ENCODE measurements at places on chromosomes 3 and 15.

- no peak overlapping the region for H3K27ac ChIP-seq
- H3K4me1 ChIP-seq: peaks cover 24% of the 10 kb centered on the region
- H3K4me3 ChIP-seq: no peak overlapping the region
- H3K36me3 ChIP-seq: no peaks in the 10 kb centered on the region
- DNase-seq: no peak
These were observed 126.0 kb upstream of the IQSEC1 start for GRCh38 chr3:13199006-13199776.

DNA sequence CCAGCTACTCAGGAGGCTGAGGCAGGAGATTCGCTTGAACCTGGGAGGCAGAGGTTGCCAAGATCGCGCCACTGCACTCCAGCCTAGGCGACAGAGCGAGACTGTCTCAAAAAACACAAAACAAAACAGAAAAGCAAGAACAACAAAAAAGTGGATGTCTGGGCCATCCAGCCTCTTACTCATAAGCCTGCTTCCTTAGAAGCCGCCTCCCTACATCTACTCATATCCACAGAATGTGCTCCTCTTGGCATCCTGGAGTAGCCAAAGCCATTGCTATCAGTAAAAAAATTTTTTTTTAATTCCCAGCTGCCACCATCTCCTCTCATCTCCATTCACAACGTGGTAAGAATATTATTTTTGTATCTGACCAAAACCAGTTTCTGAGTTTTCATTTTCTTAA lies 10.8 kb downstream of the ZSCAN2 start:
- no peak overlapping the region for H3K27ac ChIP-seq
- no peak overlapping the region for H3K4me3 ChIP-seq
- H3K27me3 ChIP-seq: no peaks in the 10 kb centered on the region

GRCh38 chr3:187957165-187957581 lies 196.8 kb upstream of the LPP start:
- no peaks in the 10 kb centered on the region for H3K27me3 ChIP-seq
- no peak overlapping the region for H3K27ac ChIP-seq
- H3K36me3 ChIP-seq: no peaks in the 10 kb centered on the region
- peaks cover 35% of the 10 kb centered on the region for H3K4me1 ChIP-seq
- no peak for DNase-seq
- no peak overlapping the region for H3K4me3 ChIP-seq

GRCh38 chr15:70098461-70099166 lies 897 bp upstream of the TLE3 start:
- peak overlapping the region; percentile 52 for H3K4me3 ChIP-seq
- H3K4me1 ChIP-seq: peaks cover 48% of the 10 kb centered on the region
- peak; percentile 55 for DNase-seq
- H3K27ac ChIP-seq: peak overlapping the region; percentile 88
- no peaks in the 10 kb centered on the region for H3K27me3 ChIP-seq
- H3K36me3 ChIP-seq: peaks cover 2% of the 10 kb centered on the region

DNA sequence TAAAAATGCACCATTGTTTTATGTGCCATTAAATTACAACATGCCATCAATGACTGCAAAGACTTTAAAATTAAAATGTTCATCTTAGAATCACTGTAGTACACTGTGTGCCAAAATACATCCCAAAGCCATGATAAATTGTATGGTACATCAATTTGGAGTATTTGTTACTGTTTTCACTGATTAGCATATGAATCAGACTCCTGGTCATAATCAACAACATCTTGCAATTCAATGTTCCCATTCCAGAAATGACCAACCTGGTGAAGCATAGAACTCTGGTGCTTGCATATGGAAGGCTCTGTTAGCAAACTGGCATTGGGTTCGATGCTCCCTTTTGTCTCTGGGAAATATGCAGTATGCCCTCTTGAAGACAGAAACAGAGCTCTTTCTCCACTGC lies 22.5 kb downstream of the LYSMD2 start:
- no peak for DNase-seq
- H3K27me3 ChIP-seq: no peaks in the 10 kb centered on the region
- H3K36me3 ChIP-seq: no peaks in the 10 kb centered on the region
- H3K4me1 ChIP-seq: no peaks in the 10 kb centered on the region

DNA sequence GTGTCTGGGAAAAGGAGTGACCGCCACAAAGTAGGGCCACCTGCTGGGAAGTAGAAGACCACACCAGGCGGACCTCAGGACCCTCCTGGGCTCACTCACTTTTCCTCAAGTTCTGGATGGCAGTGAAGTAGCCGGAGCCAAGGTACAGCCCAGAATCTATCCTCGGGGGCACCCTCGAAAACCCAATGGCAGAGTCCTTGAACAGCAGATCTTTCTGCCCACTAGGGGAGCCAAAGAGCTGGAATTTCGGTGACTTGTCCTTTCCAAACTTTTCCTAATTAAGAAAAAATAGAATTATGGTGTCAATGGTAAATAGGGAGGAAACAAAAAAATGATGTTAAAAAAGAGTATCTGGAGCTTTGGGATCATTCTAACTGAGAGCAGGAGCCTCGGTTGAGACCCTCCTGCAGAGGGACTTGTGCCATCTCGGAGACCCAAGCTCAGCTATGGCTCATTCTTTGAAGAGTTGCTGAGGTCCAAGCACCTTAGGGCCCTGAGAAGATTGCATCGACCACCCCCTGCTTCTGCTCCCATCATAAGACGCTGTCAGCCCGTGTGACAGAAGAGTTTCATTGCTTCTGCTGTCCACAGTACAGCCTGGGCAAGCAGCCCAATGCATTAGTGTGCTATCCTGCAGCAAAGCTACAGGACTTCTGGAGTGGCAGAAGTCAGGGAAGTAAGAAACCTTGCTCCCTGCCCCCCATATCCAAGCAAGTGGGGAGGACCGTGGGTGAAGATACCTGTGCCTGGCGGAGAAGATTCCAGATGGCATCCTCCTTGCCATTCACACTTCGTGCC lies 14.8 kb downstream of the LTF start:
- H3K27me3 ChIP-seq: no peaks in the 10 kb centered on the region
- no peaks in the 10 kb centered on the region for H3K36me3 ChIP-seq
- H3K4me3 ChIP-seq: no peak overlapping the region

DNA sequence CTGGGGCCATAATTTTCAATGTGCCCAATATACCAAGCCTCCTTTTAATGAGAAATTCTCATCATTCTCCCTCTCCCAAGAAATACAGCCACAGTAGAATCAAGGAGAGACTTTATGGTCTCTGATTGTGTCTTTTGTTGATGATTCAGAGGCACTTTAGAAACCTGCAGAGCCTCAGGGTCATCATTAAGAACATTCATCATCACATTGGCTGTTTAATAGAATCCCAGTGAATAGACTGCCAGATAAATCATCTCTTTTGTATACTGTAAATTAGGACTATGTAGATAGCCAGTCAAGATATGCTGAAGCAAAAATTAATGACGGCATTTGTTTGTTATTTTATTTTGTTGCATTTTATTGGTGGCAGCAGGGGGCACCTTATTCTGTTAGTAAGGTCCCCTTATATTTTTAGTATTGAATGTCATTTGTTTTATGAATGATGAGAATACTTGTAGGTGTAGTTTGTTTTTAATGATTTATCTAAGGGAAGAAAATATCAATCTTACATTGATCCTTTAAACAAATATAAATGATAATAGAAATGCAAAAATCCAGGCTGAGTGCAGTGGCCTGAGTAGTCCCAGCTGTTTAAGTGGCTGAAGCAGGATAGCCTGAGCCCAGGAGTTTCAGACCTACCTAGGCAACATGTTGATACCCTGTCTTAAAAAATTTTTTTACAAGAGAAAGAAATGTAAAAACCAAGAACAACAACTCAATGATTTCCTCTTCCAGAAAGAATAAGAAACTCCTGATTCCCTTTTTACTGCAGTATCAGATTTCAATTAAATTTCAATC lies 138.8 kb downstream of the ZBBX start:
- DNase-seq: no peak
- H3K27ac ChIP-seq: no peak overlapping the region
- no peaks in the 10 kb centered on the region for H3K4me1 ChIP-seq

- DNase-seq: no peak
- H3K27me3 ChIP-seq: no peaks in the 10 kb centered on the region
- no peak overlapping the region for H3K27ac ChIP-seq
- no peak overlapping the region for H3K4me3 ChIP-seq
- no peaks in the 10 kb centered on the region for H3K36me3 ChIP-seq
- no peaks in the 10 kb centered on the region for H3K4me1 ChIP-seq
These were observed 7.3 kb upstream of the UBE3A start for GRCh38 chr15:25446076-25446475.

- H3K4me3 ChIP-seq: no peak overlapping the region
- no peak for DNase-seq
- H3K27ac ChIP-seq: no peak overlapping the region
- H3K4me1 ChIP-seq: no peaks in the 10 kb centered on the region
These were observed 233.3 kb downstream of the SHOX2 start for GRCh38 chr3:157872902-157873301.

DNA sequence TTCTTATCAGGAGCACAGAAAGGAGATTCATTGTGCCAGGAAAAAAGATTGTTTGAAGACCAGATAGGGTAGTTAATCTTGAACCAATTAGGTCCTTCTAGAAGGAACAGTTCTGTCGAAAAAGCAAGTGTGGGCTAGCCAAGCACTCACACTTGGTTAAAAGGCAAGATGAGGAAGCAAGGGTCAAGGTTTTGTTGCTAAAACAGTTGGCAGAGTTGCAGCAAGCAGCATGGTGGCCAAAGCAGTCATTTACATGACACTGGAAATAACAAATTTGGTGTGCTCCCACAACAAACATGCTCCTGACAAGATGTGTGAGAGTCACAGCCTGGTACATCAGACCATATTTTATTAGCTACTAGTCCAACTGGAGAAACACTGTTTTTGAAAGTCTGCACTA lies 228.0 kb upstream of the CFAP20DC start:
- no peaks in the 10 kb centered on the region for H3K27me3 ChIP-seq
- H3K4me3 ChIP-seq: no peak overlapping the region
- no peak overlapping the region for H3K27ac ChIP-seq
- H3K36me3 ChIP-seq: no peaks in the 10 kb centered on the region
- no peaks in the 10 kb centered on the region for H3K4me1 ChIP-seq

DNA sequence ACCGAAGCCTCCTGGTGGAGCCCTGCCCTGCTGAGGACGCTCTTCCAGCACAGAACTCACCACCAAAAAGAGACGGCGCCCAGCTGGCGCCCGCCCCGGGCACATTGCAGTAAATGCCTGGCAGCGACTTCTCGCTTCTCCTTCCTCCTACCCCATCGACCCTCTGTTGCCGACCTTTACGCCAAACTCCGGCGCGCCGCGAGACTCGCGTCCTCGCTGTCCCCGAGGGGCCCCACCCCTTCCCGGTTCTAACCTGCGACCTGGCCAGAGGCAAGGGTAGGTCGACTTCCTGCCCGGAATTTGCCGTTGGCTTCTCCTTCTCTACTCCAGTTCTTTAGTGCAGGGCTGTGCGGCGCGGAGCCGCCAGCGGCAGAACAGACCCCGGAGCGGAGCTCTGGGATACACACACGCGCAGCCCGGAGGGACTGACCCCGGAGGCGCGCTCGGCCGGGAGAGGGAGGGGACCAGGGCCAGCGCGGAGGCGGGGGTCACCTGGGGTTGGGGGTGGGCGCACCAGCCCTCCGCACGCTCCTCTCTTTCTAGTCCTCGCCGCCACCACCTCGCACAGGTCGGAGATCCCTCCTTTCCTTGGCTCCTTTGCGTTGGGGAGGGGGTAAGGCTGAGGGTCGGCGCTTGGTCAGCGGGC lies 226.6 kb upstream of the AZI2 start:
- no peak overlapping the region for H3K4me3 ChIP-seq
- peaks cover 12% of the 10 kb centered on the region for H3K27me3 ChIP-seq
- no peaks in the 10 kb centered on the region for H3K4me1 ChIP-seq
- H3K27ac ChIP-seq: no peak overlapping the region
- no peak for DNase-seq

- H3K27me3 ChIP-seq: no peaks in the 10 kb centered on the region
- no peak overlapping the region for H3K27ac ChIP-seq
- no peaks in the 10 kb centered on the region for H3K36me3 ChIP-seq
These were observed 107.0 kb upstream of the LSAMP start for GRCh38 chr3:116552246-116552645.

GRCh38 chr15:31208817-31209216 lies 107.3 kb upstream of the TRPM1 start:
- H3K4me3 ChIP-seq: no peak overlapping the region
- H3K27ac ChIP-seq: no peak overlapping the region
- no peak for DNase-seq
- H3K27me3 ChIP-seq: no peaks in the 10 kb centered on the region
